Activated CD4-positive, alpha-beta T cell treated with anti-CD3 and anti-CD28 coated beads for 24 hours (primary cell): ENCODE measurements at places on chromosomes 13 and 19.

GRCh38 chr13:50714891-50715290 lies 128.6 kb downstream of the DLEU7 start:
- DNase-seq, result no peak

GRCh38 chr19:18919900-18920214 lies 342 bp downstream of the DDX49 start:
- DNase-seq, result no peak

DNA sequence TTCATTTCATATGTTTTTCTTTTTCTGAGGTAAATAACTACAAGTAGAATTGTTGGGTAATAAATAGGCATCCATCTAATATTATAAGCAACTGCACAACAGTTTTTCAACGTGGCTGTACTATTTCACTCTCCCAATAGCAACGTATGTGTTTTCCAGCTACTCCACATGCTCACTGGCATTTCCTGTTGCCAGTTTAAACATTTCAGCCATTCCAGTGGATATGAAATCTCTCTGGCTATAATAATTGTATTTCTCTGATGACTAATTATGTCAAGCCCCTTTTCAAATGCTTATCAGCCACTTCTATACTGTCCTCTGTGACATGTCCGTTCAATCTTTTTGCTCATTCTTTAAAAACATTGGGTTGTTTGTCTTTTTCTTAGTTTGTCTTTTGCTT lies 26.8 kb upstream of the ALOX5AP start:
- no peak for DNase-seq

DNA sequence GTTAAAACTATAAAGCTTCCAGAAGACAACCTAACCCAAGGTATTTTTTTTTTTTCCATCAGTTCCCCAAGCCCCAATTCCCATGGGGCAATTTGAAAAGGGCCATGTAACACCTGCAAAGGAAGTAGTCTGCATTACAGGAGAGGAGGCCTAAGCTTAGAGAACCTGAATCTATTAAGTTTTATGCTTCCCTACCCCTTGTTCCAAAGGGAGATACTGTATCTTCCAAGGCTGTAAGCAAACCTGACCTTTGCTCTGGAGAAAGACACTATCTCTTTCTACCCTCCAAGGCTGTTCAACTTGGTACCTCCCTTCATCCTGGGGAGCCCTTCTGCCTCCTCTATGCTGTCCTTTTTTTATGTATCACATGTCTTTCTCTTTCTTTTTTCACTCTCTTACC lies 15.0 kb downstream of the KATNAL1 start:
- DNase-seq, result no peak

- no peak for DNase-seq
Observed at GRCh38 chr13:74062933-74063332, 71.3 kb downstream of the KLF12 start.

DNA sequence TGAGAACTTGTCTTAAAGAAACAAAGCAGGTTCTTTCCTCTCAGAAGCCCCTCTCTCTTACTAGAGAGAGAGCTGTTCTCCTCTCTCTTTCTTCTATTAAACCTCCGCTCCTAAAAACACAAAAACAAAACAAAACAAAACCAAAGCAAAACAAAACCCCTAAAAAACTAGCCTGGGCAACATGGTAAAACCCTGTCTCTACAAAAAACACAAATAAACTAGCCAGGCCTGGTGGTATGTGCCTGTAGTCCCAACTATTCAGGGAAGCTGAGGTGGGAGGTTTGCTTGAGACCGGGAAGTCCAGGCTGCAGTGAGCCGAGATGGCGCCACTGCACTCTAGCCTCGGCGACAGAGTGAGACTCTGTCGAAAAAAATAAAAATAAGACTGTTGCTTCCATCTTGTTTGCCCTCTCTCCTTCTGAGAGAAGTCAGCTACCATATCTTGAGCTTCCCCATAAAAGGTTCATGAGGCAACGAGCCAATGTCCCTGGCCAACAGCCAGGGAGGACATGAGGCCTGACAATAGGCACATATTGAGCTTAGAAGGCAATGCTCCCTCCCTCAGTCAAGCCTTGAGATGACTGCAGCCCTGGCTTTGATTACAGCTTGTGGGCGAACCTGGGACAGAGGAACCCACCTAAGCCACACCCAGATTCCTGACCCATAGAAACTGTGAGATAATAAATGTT lies 17.5 kb upstream of the FLT3 start:
- no peak for DNase-seq

GRCh38 chr19:28020619-28021258 lies 1192.2 kb downstream of the UQCRFS1 start:
- DNase-seq, result no peak

DNA sequence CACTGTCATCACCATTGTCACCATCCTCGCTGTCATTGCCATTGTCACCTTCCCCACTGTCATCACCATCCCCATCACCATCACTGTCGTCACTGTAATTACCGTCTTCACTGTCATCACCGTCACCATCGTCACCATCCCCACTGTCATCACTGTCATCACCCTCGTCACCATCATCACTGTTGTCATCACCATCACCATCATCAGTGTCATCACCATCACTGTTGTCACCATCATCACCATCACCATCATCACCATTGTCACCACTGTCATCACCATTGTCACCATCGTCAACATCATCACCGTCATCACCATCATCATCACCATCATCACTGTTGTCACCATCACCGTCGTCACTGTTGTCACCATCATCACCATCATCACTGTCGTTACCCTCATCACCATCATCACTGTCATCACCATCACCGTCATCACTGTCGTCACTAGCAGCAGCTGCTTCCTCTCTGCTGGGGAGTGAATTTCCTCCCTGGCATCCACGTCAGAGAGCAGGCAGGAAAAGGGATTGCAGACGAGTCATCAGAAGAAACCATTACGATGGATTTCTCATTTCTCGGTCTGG lies 27.3 kb downstream of the TMEM255B start:
- no peak for DNase-seq
